ENCODE measurements at places on chromosomes 6 and 20.

- no peak for DNase-seq
These were observed 5.6 kb downstream of the SRSF3 start for GRCh38 chr6:36599791-36600209.

GRCh38 chr6:142810952-142811514, 133.9 kb downstream of the HIVEP2 start:
- DNase-seq: no peak

DNA sequence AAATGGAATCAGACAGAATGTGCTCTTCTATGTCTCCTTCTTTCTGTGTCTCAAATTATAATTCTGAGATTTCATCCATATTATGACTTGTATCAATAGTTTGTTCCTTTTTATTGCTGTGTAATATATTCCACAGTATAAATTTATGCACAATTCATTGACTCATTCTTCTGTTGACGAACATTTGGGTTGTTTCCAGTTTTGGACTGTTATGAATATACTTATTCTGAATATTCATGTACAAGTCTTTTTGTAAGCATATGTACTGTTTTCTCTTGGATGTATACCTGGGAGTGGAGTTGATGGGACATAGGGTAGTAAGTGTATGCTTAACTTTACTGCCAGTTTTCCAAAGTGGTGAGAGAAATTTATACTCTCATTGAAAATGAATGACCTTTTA, 28.1 kb upstream of the TRAF3IP2 start:
- DNase-seq: no peak

DNA sequence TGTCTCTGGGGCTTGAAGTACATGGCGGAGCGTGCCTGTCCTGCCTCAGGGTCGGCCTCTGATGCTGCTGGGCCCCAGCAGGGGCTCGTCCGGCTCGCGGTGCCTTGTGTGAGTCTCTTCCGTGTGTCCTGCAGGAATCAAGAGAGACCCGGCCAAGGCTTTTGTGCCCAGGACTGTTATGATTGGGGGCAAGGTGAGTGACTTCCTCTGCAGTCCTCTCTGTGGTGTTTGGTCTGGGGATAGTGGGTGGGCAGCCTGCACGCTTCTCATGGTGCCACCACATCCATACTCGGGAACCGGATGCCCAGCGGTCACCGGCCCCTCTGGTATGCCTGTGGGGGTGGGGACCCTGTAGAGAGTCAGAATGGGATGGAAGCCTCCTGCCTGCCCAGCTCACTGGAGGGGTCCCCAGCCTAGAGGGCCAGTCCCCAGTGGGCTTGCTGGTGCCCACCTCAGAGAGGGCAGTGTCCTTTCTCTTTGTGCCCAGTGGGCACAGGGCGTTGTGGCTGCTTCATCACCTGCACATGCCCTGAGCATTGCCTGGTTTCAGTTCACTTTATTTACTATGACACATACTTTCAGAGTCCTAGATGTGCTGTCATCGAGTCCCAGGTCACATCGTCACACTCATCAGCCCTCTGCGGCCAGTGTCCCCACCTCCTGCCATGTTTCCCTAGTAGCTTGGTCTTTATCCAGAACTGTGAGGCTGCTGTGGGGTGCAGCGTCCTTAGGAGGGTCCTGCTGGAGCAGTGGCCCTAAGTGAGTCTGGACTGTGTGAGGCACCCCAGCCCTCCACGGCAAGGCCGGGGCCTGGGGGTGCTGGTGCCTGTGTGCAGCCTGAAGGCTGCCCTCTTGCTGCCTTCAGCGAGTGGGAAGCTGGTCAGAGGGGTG, 40.7 kb downstream of the PYGB start:
- no peak for DNase-seq

DNA sequence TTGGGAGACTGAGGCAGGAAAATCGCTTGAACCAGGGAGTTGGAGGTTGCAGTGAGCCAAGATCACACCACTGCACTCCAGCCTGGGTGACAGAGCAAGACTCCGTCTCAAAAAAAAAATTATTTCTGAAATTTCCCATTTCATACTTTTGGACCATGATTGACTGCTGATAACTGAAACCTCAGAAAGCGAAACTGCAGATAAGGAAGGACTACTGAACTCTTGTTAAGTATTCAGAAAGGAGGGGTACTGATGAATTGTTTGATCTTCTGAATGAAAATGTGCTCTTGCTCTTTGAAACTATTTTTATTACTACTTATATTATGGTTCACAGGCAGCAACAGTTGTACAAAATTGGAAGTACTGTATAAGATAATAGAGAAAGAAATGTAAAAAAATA, 69.0 kb downstream of the HDGFL1 start:
- DNase-seq: no peak

GRCh38 chr6:149889326-149889725, 8.6 kb downstream of the RAET1E start:
- no peak for DNase-seq

- DNase-seq: no peak
These were observed 91.7 kb upstream of the MAP3K4 start for GRCh38 chr6:160899671-160900430.

DNA sequence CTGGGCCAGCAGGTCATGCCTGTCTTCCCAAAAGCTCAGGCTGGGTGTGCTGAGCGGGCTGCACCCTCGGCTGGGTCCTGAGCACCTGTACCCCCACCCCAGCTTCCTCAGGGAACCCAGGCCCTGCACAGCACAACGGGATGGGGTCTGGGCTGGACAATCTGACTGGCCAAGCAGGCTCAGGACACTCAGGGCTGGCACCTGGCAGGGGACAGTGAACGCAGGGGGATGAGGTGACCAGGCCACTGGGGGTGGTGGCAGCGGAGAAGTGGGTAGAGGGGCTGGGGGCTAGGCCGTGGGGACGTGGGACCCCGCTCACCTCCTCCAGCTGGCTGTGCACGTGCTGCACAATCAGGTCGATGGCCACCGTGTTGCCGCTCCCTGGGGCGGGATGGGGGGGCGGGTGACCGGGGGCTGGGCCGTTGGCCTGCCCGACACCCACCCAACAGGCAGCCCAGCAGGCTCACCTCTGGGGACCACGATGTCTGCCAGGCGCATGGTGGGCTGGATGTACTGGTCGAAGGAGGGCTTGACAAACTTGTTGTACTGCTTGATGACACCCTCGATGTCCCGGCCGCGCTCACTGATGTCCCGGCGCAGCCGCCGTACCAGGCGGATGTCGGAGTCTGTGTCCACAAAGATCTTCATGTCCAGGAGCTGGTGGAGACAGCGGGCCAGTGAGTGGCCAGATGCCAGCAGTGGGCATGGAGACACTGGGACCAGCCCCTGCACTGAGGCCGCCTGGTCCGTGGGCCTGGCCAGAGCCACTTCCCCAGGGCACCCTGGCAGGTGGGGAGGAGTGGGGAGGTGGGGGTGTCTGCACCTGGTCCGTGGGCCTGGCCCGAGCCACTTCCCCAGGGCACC, 11.9 kb downstream of the UCKL1 start:
- no peak for DNase-seq

DNA sequence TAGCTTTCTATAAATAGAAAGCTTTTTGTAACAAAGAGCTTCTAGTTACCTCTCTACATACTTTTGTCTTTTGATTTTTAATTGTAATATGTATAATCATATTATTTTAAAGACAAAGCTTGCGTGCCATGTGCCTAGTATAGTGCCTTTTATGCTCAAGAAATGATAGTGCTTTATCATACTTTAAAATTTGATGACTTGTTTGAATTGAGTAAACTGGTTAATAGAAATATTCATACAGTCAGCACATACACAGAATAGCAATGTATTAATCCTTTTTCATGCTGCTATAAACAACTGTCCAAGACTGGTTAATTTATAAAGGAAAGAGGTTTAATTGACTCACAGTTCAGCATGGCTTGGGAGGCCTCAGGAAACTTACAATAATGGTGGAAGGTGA, 313.0 kb downstream of the FRK start:
- DNase-seq: no peak
